ENCODE measurements at places on chromosomes 5 and 9.
A peak's percentile ranks its signal among the peaks of the same experiment; 100 is the strongest.

DNA sequence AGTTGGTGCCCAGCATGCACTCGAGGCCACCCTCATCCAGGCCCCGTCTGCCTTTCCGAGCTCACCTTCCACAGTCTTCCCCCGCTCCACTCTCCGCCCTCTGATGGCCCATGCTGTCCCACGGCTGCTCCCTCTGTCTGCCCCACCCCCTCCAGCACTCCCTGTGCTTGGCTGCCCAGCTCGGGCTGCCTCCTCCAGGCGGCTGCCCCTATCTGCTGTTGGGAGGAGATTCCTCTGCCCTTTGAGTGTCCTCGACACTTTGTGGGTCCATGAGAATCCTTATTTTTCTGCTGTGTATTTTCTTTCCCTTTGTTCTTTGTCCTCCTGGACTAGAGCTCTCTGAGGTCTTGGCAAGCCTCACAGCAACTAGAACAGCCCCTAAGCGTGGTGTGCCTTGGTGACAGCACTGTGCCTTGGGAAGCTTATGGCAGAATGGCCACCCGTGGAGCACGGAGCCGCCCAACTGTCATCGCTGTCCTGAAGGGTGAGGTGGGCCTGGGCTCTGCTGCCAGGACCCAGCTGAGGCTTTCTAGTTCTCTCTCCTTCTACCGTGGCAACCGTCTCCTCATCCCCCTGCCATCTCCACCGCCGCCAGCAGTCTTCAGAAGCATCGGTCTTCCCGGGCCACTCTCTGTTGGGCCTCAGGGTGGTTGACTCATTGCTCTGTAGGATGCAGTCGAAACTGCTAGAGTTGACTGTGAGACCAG, 5.2 kb downstream of the NTMT1 start:
- DNase-seq: no peak

GRCh38 chr9:94490465-94490864, 64.4 kb upstream of the PCAT7 start:
- DNase-seq: no peak

DNA sequence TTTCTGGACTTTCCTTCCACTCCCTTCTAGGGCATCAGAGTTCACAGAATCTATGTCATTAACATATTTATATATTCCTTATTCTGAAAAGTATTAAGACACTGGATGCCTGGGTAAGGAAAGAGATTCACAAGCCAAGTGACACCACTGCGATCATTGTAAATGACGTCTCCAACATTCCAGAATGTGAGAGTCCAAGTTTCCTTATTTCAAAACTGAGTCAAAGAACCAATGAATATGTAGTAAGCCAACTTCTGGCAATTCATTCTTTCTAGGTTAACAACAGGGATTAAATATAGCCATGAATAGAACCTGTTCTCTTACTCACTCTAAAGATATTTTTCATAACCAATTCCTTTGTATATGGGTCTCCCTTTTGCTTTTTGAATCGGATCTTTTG, 18.1 kb downstream of the RAI14 start:
- no peak for DNase-seq

DNA sequence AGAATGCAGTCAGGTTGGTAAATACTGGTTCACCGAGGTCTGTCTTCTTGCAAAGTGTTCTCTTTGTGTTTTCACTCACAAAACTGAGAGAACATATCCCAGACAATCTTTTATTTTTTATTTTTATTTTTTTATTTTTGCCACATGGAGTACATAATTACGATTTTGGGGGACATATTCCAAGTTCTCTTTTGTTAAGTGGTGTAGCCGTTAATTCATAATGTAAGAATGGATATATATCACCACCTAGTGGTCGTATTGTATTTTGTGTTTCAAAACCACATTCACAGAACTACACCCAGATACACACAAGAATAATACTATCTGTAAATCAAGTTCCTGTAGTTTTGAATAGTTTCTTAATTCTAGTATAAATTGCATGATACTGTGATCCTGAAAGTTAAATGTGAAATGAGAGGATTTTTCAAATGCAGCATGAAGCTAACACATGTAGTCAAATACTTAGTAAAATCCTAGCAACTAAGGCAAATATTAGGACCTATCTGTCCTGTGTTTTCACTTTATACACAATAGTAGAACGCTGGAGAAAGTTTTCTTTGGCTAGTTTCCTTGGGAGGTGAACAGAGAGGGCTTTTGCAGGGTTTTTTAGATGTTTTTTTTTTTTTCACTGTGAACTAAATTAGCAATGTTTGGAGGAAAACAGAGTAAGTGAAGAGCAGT, 92.7 kb downstream of the VCAN start:
- no peak for DNase-seq

GRCh38 chr5:91150234-91150633, 232.9 kb downstream of the ARRDC3 start:
- DNase-seq: no peak

GRCh38 chr9:95181835-95182234, 135.7 kb downstream of the FANCC start:
- DNase-seq: no peak

DNA sequence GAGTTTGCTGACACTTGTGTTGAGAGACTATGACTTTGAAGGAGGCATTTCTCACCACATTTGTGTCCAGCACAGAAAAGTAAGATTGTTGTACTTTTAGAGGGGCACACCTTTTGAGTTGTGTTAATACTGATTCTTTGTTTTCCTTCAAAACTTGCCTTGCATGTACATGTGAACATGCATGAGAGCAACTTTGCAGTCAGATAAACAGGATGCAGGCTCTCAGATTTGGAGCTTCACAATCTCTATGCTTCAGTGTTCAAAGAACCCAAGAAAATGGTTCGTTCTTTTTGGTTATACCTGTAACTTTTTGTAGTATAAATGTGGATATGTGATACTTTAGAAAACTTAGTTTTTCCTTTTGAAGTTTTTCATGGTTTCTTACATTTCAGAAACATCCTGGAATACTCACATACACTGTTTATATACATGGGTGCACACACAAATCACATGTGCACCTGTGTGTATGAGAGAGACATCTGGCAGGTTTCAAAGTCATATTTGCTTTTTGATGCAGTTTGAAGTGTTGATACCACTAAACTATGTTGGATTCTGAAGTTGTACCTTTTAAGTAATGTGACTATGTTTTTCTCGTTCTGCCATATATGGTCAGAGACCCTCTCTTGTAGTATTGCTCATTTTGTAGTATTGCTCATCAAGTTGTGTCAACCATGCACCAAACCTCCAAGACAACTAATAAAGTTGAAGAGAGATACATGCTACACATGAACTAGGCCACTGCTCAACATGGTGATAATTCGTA, 190.7 kb downstream of the CD180 start:
- no peak for DNase-seq

- DNase-seq: no peak
These were observed 7.9 kb downstream of the QSOX2 start for GRCh38 chr9:136237486-136238341.

- DNase-seq: no peak
These were observed 673.1 kb upstream of the KLF4 start for GRCh38 chr9:108162664-108163063.

- no peak for DNase-seq
These were observed 1412.1 kb downstream of the EFNA5 start for GRCh38 chr5:106258591-106259125.

- peak; percentile 95 for DNase-seq
These were observed 116.8 kb downstream of the RGS3 start for GRCh38 chr9:113580041-113580953.

GRCh38 chr9:89776795-89777525, 172.1 kb downstream of the GADD45G start:
- DNase-seq: no peak

GRCh38 chr5:137361280-137361679, 137.8 kb downstream of the SPOCK1 start:
- no peak for DNase-seq

- DNase-seq: no peak
These were observed 52.2 kb upstream of the ANGPTL2 start for GRCh38 chr9:127174386-127175318.

DNA sequence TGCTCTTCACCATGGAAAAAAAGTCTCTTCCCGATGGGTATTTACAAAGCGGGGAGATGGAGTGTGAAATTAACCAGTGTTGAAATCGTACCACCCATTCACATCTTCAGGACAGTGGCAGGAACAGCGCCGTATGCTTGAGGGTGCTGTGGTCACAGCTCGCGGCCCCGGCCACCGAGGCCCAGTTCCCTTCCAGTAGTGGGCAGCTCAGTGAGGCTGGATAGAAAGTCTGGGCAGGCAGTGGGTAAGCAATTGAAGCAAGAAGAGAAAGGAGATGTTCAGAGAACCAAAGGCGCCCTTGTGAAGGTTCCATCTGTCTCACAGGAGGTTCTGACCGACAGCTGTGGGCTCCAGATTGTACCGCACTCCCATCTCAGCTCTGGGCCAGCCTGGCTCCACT, 59.1 kb downstream of the SECISBP2 start:
- DNase-seq: no peak

DNA sequence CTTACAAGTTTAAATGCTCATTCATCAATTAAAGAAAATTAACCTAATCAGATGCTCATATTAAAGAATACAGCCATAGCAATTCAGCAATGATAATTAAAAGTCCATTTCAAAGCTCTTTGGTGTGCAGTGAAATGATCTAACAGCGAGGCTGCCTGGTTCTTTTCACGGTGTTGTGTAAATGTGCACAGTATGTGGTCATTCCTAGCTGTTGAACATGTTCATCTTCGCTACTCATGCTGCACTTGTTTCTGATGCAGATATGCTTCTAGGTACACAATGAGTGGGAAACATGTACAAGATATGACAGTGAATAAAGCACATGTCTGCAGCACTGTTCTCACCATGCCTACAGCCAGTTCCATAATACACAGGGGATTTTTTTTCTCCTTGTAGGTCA, 163.5 kb downstream of the NR2F1-AS1 start:
- no peak for DNase-seq

GRCh38 chr5:123035918-123036390, 571 bp downstream of the PPIC start:
- DNase-seq: no peak

DNA sequence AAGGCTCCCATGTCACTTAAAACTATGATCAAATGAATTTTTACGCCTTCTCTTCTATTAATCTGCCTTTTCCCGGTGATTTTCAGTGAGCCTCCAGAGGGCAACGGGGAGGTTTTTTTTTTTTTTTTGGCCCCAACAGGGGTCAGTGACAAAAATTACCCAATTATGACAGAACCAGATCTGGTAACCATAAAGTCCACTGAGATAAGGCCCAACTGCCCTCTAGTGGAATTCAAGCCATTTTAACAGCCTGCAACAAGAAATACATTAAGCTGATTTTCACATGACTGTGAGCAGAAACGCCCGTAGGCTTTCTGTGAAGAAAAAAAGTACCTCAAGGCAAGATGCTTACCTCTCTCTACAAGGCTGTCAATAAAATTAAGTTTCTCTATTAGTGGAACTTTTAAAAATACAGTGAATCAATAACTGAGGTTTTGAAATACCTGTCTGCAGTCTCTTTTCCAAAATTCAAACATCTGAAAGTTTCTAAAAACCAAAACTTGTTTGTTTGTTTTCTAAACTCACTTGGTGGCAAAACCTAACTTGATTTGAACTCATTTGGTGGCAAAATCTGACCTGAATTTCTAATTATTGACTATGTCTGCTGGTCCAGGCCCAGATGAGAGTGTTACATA, 49.7 kb upstream of the FST start:
- no peak for DNase-seq

- no peak for DNase-seq
These were observed 394 bp downstream of the TLR4 start for GRCh38 chr9:117704597-117704996.

- no peak for DNase-seq
These were observed 7.2 kb downstream of the ANKHD1 start for GRCh38 chr5:140408750-140409241.

GRCh38 chr9:121278477-121279261, 10.7 kb downstream of the GSN start:
- DNase-seq: peak; percentile 77

DNA sequence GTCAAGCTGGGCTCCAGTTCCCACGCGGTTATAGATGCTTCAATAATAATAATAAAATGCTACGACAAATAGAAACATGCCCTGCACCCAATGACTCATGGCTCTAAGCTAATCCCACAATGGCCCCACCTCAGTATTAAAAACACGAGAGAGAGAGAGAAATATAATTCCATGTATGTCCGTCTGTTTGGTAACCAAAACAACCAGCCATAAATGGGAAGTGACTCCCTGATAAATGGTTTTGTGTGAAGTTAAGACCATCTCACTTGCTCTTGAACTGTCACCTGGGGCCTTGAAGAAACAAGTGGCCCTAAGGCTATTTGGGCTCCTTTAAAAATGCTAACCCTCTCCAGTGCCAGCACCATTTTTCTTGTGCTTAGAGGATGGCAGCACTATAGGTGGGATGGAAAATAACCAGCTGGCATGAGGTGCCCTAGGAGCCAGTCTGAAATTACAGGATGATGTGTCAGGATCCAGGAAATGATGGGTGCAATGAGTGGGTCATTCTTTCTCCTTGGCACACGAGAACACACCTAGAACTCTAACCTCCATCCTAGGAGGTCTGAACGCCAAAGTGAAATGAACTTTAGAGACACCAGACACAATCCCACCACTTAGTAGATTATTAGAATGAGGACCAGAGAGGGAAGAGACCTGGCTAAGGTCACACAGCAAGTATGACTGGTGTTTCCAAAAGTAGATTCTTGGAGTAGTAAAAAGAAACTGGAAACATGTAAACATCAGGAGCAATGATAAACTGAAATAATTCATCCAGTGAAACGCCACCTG, 35.7 kb upstream of the ADRB2 start:
- no peak for DNase-seq

DNA sequence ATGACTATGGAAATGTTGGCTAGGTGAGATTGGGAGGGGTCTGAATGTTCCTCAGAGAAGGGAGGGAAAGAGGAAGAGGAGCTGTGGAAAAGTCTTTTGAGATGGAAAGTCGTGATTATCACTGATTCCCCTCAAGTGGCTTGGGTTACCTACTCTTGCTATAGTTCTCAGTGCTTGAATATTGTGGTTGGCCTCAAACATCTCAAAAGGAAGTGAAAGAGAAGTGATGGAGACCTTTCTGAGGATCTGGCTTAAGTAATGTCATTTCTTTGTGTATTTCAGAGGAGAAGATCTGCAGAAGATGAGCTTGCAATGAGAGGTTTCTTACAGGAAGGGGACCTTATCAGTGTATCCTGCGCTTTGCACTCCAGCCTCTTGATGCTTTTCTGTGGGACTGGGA, 5.5 kb downstream of the EXOSC2 start:
- no peak for DNase-seq
